SK-MEL-5 (cell line): ENCODE measurements at places on chromosomes 11 and 22.

DNA sequence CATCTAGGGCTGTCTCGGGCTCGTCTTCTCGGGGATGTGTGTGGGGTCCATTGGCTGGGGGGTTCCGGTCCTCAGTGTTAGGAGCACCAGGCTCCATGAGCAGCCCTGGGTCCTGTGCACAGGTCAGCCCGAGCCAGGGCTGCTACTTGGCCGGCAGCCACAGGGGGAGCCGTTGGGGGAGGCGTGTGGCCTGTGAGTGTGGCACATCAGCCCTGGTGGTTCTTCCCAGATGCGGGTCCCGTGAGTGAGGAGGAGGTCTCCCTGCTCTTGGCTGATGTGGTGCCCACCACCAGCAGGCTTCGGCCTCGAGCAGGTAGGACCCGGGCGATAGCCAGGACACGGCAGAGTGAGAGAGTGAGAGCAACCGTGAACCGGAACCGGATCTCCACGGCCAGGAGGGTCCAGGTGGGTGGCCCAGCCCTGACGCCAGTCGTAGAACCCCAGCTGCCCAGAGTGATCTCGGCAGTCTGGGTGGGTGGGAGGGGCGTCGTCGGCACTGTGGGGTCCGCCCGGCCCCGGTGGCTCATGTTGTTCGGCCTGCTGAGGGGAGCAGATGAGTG lies 18.5 kb downstream of the IRF7 start:
- no peak for DNase-seq

DNA sequence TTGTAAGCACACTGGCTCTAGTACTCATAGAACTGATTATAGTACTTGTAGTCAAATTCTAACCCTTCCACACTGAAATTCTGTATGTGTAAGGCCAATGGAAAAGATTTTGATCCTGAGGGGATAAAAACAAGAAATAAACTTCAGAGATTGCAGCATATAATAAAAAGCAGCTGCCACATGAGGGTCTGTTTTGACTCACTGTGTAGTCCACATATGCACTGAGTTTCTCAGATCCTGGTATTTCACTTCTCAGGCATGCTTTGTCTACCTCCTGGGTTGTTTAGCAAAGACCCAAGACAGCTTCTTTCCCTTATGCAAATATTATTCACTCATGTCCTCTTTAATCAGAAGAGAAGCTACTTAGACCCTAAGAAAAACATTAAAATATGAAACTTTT lies 71.1 kb upstream of the SLC5A12 start:
- no peak for DNase-seq

DNA sequence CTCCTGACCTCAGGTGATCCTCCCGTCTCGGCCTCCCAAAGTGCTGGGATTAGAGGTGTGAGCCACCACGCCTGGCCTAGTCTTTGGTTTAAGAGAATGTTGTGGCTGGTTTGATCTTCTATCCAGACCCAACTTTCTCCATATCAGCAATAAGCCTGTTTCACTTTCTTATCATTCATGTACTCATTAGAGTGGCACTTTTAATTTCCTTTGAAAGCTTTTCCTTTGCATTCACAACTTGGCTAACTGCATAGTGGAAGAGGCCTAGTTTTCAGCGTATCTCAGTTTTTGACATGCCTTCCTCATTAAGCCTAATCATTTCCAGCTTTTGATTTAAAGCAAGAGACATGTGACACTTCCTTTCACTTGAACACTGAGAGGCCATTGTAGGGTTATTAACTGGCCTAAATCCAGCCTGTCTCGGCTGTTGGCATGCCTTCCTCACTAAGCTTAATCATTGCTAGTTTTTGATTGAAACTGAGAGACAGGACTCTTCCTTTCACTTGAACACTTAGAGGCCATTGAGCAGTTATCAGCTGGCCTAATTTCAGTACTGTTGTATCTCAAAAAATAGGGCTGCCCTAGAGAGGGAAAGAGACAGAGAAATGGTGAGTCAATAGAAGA lies 13.1 kb upstream of the RPL3 start:
- peak; percentile 96 for DNase-seq

DNA sequence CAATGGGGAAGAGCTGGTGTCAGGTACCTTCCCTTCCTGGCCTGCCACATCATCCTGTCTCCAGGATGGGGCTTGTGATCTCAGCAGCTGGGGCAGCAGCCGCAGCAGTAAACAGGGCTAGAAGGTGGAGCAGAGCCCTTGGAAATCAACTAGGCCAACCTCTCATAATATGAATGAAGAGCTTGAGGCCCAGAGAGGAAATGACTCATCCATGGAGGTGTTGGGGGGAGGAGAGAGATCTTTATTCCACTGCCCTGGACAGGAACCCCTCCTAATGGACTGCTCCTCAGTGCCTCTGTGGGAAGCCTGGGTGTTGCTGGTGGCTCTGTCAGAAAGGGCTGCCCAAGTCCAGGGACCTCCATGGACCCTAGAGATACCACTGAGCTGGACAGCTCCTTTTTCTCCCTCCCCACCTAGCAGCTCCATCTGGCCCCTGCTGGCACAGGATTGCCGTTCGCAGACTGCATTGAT lies 111.8 kb downstream of the OSBP2 start:
- DNase-seq, result peak; percentile 36

- peak; percentile 69 for DNase-seq
Observed at GRCh38 chr22:21837248-21837979, 30.0 kb downstream of the MAPK1 start.

- DNase-seq, result no peak
Observed at GRCh38 chr22:20466659-20467379, 28.8 kb downstream of the KLHL22 start.

GRCh38 chr11:46331282-46331984 lies 15.8 kb upstream of the DGKZ start:
- no peak for DNase-seq

DNA sequence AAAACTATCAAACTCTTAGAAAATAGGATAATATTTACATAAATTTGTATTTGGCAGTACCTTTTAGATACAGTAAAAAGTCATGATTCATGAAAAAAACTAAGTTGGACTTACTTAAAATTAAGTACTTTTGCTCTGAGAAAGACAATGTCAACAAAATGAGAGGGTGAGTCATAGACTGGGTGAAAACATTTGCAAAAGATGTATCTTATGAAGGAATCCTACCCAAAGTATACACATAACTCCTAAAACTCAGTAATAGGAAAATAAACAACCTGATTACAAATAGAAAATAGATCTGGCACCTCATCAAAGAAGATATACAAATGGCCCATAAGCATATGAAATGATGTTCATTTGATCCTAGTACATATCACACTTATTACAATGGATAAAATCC lies 1154.6 kb downstream of the JRKL start:
- DNase-seq, result no peak

DNA sequence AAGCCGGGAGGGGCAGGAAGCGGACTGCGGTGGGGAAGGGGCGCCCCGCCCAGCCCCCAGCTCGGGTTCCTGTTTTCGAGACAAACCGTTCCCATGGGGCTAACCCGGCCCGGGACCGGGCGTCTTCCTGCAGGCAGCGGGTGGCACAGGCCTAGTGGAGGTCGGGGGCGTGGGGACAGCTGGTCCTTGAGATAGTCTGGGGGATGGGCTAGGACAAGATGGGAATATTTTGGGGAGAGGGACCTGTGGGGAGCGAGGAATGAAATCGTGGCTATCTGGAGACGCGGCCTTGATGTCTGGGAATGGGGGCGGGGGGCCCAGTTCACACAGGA lies 1.2 kb upstream of the RASGRP2 start:
- no peak for DNase-seq

DNA sequence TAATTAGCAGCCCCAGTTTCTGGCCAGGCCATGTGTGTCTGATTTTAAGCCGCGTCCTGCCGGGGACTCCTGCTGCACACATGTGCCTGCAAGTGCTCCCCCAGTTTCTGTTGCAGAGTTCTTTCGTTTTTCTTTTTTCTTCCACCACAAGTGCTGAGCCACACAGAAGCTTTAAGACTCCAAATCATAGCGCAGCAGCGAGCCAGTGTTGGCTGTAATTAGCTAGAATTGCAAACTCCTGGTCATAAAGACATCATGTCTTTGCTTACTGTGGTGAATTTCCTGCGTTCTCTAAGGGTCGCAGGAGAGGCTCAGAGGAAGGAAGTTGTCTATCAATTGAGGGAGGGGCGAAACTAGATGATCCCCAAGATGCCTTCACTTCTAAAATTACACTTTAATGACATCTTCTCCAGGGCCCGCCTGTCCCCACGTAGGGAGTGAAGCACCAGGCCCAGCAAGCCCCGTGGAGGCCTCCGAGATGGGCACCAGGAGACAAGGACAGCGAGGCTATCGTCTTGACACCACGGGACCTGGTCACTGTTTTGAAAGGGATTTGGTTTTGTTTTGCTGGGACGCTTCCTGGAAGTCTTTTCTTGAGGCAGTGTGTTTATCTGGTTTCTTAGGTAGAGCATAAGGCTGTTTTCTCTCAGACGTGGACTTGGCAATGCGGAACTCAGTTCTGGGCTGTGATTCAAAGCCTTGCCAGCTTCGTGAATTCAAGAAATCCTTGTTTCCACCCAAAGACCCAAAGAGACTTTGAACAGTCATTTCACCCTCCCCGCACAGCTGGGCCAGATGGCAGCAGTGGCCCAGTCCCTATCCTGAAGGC lies 71.8 kb downstream of the UBASH3B start:
- no peak for DNase-seq

DNA sequence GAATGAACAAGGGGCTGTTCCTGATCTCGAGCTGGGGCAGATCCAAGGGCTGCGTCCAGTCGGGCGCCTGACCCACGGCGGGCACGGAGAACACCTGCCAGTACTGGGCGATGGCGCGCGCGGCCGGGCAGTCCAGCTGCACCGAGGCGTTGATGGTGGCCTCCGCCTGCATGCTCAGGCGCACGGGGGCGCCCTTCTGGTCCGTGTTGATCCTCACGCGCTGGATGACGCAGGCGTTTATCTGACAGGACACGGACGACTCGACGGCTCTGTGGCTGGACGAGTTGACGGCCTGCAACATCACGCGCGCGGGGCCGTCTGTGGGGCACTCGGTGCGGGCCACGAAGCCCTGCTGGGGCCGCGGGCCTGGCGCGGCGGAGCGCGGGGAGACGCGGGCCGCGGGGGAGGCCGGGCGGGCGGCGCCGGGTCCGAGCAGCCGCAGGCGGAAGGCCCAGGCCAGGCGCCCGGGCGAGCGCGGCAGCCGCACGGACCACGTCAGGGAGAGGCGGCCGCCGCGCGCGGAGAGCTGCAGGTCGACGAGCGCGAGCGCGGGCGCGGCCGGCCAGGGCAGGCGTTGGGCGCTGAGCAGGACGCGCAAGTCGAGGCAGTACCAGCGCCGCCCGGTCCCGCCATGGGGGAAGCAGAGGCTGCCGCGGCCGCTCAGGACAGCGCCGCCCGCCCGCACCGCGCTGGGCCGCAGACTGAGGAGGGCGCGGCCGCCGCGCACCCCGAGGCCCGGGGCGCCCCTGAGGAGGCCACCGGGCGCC lies 511 bp downstream of the PKDREJ start:
- DNase-seq, result no peak

DNA sequence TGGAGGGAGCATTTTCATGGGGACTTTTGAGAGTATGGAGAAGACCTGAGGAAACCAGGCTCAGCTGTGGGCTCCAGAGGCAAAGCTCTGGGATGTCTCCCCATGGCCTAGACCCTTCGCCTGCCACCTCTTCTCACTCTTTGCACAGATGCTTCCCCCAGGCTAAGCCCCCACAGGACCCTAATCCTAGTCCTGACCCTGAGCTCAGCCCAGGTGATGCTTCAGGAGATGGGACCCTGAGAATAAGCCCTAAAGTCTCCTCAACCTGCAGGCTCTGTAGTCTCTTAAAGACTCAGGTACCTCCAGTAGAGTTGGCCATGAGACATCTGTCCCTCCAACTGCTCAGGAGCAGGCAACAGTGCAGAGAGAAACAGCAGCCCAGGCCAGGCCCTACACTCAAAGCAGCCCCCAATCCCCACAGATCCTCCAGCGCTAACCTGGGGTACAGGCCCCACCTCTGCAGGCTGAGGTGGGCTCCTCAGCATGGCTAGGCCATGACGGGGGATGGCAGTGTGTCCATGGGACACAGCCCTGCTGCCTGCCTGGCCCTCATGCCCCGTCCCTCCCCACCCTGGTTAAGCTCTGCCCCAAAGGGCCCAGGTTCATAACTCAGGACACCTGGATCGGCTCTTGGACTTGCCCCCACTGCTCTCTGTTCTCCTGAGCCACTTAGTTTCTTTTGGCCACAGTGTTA lies 39.4 kb downstream of the GGTLC2 start:
- DNase-seq, result no peak

DNA sequence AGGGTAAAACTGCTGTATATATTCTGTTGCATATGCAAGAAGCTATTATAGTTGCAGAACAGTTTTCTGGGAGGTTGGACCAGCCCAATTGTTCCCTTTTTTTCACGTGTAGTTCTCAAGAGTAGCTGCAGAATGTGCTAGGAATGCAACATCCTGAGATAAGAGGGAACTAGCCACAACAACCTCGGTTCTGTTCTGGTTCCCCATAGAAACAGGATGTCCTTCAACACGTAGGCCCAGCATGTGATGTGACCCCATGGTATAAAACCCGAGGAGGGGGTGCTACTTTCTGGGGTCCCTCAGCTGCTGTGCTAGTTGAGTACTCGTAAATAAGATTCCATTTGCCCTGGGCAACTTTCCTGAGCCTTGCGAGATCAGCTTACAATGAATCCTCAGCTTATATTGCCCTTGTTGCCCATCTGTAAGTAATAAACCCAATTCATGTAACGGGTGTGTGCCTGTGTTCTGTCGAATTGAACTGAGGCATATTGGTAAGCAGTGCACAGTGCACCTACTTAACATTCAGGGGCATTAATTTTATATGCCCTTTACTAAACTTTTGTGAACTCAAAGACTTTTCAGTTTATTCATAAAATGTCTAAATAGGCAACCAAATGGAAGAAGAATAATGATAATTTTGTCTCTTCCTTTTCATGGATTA lies 23.0 kb upstream of the TRAF6 start:
- DNase-seq, result no peak

GRCh38 chr22:33919391-33920196 lies 682 bp downstream of the LARGE1 start:
- DNase-seq, result no peak

- DNase-seq, result no peak
Observed at GRCh38 chr11:13596611-13597326, 71.7 kb upstream of the FAR1 start.

- no peak for DNase-seq
Observed at GRCh38 chr22:46799626-46800025, 37.2 kb downstream of the TBC1D22A start.

- DNase-seq, result no peak
Observed at GRCh38 chr11:494761-495536, 12.1 kb downstream of the RNH1 start.
